Activated T-helper 2 cell treated with anti-CD3 and anti-CD28 coated beads, Interferon-gamma antibody, Interleukin-2, Interleukin-4, amounts not matched to agents 10 μg/mL and 5 μg/mL and 100 μg/mL, durations not matched to agents 14 hours and 24 hours and 36 hours (primary cell): ENCODE measurements at places on chromosomes 3 and 15.
A peak's percentile ranks its signal among the peaks of the same experiment; 100 is the strongest.

DNA sequence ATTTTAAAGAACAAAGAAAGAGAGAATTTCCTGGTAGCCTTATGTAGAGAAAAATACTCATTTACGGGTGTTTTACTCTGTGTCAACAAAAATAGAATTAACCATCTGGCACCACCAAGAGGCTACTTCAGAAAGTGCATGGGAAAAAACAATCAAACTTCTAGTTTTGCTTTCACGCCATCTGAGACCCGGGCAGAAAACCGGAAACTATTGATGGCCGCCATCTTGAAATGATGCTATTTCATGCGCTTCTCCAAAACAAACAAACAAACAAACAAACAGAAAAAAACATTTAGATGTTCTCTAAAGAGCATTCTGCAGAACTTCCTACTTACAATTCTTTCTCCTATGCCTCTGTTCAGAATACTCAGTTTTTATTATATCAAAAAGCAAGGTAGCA, 49.4 kb upstream of the SYNPR start:
- H3K27me3 ChIP-seq: no peaks in the 10 kb centered on the region
- no peak overlapping the region for H3K27ac ChIP-seq
- no peak for DNase-seq
- H3K4me3 ChIP-seq: no peak overlapping the region

GRCh38 chr15:29689287-29689986, 132.8 kb downstream of the TJP1 start:
- no peaks in the 10 kb centered on the region for H3K36me3 ChIP-seq
- H3K27ac ChIP-seq: no peak overlapping the region
- no peak overlapping the region for H3K4me3 ChIP-seq
- no peak for DNase-seq
- H3K27me3 ChIP-seq: no peaks in the 10 kb centered on the region

DNA sequence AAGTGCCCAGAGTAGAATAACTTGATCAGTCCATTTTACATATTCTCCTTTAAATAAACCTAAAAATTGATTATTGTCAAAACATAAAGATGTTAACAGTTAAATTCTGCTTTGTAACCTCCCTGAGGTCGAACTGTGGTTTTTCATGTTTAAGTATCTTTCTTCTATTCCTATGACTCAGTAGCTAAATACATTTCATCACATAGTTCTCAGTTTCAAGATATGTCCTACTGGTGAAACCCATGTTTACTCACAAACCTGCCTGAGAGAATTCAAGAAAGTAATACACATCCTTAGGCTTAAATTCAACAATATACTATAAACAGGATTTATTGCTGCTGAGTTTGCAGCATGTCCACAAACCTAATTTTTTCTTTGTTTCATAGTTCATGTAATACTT, 692.9 kb downstream of the ZPLD1 start:
- no peaks in the 10 kb centered on the region for H3K4me1 ChIP-seq
- H3K4me3 ChIP-seq: no peak overlapping the region
- H3K27ac ChIP-seq: no peak overlapping the region
- no peaks in the 10 kb centered on the region for H3K27me3 ChIP-seq

- no peak overlapping the region for H3K4me3 ChIP-seq
- H3K36me3 ChIP-seq: no peaks in the 10 kb centered on the region
- H3K27ac ChIP-seq: peak overlapping the region; percentile 9
- H3K27me3 ChIP-seq: peaks cover 22% of the 10 kb centered on the region
- peaks cover 12% of the 10 kb centered on the region for H3K4me1 ChIP-seq
These were observed 65.2 kb upstream of the UBE2E1 start for GRCh38 chr3:23740517-23740965.

GRCh38 chr15:53203454-53203853, 413.3 kb upstream of the ONECUT1 start:
- H3K27me3 ChIP-seq: peaks cover 3% of the 10 kb centered on the region
- no peak for DNase-seq
- H3K27ac ChIP-seq: no peak overlapping the region
- H3K4me1 ChIP-seq: no peaks in the 10 kb centered on the region
- H3K36me3 ChIP-seq: no peaks in the 10 kb centered on the region

GRCh38 chr3:185549651-185550111, 2.7 kb downstream of the LIPH start:
- H3K4me3 ChIP-seq: no peak overlapping the region
- H3K27ac ChIP-seq: no peak overlapping the region
- DNase-seq: no peak
- H3K4me1 ChIP-seq: peaks cover 13% of the 10 kb centered on the region

DNA sequence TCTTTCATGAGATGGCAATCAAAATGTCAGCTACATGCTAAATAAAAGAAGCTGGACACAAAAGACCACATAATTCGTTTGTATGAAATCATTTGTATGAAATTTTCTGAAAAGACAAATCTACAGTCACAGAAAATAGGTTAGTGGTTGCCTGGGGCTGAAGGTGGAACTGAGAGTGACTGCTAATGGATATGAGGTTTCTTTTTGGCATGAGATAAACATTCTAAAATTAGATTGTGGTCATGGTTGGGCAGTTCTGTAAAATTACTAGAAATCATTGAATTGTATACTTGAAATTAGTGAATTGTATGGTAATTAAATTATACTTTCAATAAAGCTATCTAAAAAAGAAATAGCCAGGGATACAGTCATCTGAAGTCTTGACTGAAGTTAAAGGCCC, 2.7 kb upstream of the DMXL2 start:
- no peak overlapping the region for H3K27ac ChIP-seq
- H3K27me3 ChIP-seq: peaks cover 50% of the 10 kb centered on the region
- H3K36me3 ChIP-seq: no peaks in the 10 kb centered on the region
- H3K4me1 ChIP-seq: peaks cover 10% of the 10 kb centered on the region

GRCh38 chr3:56357266-56357665, 111.0 kb downstream of the ERC2 start:
- H3K4me1 ChIP-seq: no peaks in the 10 kb centered on the region
- DNase-seq: no peak
- H3K36me3 ChIP-seq: no peaks in the 10 kb centered on the region
- no peak overlapping the region for H3K4me3 ChIP-seq
- no peak overlapping the region for H3K27ac ChIP-seq
- no peaks in the 10 kb centered on the region for H3K27me3 ChIP-seq
